ENCODE measurements at places on chromosomes 6 and 20.
A peak's percentile ranks its signal among the peaks of the same experiment; 100 is the strongest.

DNA sequence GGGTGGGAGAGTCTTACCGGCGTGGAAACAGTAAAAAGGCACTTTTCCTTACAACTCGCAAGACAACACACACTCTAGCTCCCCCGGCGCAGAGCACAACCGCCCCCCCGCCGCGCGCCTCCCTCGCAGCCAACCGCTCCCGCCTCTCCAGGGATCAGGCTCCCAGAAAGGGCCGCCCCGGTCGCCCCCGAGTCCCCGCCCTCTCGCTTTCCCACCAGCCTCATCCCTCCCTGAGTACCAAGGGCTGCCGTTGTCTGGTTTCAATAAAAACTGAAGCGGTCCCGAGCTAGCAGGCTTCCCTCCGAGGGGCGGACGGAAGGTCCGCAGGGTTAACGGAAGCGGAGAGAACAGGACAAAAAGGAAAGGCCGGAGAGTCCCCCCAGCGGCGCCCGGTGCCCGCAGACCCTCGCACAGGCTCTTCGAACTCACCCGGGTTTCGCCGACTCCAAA, 804 bp downstream of the ELOVL5 start:
- DNase-seq: peak; percentile 54

DNA sequence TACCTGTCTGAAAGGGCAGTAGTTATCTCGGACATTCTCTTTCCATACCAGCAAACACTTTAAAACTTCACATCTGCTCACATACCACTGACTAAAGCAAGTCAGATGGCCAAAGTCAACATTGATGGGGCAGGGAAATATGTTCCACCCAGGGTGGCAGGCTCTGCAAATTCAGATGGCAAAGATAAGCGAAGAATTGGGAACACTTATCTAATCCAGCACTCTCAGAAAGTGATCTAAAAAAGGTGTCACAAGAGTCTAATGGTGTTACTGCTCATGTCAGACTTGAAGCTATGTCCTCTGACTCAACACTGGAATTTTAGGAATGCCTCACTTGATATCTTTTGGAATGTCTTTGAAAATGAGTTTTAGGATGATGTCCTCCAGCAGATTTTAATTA, 1086.2 kb downstream of the KIF16B start:
- DNase-seq: no peak

DNA sequence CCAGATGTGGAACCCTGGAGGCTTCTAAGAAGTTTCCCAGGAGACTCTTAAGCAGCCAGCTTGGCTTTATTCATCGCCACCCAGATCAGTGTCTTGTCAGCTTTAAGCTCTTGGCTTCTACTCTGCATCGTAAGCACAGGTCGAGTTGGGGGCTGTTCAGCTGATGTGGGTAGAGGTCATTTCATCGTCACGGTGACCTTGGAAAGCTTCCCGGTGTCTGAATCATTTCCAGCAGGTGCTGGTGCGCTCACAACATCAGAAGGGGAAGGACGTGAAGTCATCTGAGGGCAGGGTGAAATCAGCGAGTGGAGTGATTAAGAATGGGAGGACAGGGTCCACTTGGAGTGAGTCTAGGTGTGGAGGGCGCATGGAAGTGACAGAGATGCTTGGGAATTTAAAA, 112.6 kb downstream of the SASH1 start:
- no peak for DNase-seq

GRCh38 chr6:131652472-131652871, 15.4 kb downstream of the ENPP3 start:
- no peak for DNase-seq

DNA sequence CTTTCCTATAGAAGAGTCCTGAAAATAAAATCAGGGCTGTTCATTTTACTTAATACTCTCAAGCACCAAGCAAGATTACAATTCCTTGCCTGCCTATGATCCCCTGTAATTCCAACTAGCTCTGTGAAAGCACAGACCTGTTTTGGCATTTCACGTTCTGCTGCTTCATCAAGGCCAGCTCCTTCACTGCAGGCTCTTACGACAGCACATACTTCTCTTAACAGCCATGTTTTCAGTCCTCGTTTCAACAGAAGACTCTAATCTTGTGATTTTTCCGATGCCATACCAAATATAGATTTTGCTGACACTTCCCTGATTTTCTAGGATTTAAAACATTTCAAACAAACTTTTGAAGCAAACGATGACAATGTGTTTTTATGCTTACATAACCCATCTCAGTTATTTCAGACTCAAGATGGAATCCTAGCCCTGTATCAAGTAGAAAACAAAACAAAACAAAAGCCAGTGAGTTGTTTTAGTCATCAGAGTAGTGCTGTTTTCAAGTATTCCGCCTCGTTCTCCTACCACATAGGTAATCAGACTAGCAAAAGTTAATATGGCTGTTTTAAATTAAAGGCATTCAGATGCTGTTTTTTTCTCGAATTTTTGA, 616.5 kb upstream of the CITED2 start:
- DNase-seq: no peak

DNA sequence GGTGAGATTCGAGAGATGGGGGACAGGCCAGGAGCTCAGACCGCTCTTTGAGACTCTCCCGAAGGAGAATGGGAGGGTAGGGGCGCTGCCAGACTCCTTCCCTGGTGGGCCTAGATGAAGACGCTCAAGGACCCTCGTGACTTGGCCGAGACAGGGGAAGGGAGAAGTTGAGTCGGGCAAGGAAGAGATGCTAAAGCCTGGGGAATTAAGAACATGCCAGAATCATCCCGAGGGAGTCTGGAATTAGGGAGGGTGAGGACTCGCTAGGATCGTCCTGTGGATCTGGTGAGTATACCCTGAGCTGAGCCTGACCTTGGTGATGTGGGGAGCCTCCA, 529 bp downstream of the UBE2C start:
- DNase-seq: no peak

DNA sequence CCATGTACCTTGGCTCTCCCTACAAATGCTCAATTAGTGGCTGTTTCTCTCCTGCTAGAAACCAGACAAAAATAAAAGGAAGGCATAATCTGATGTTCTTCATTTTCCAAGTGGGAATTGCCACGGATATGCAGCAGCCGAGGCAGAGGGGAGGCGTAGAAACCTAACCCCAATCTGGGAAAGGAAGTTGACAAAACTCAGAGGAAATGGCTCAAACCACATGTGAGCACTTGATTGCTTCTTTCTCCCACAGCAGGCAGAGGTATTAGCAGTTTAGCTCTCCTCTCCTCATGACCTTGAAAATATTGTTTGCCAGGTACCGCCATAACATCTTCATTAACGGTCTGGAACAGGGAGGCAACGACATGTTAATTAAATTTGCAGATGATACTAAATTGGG, 3.8 kb upstream of the MLN start:
- DNase-seq: no peak

DNA sequence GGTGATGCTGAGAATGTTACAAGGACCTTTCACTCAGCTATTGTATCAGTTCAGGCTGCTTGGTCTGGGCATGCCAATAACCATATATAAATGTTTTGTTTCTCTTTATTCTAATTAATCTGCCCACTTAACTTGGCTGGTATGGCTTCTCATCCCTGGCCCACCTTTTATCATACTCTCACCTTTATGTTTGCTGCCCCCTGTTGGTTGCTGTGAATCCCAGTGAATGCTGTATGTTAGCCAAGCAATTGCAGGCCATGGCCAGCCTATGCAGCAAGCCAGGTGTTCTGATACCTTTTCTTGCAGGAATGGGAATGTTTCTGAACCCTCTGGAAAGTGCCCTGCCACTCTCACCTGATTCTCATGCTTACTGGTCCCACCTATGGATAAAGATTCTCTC, 54.6 kb downstream of the PCSK2 start:
- DNase-seq: peak; percentile 38

GRCh38 chr20:50442512-50442911, 67.7 kb upstream of the PTPN1 start:
- DNase-seq: no peak

DNA sequence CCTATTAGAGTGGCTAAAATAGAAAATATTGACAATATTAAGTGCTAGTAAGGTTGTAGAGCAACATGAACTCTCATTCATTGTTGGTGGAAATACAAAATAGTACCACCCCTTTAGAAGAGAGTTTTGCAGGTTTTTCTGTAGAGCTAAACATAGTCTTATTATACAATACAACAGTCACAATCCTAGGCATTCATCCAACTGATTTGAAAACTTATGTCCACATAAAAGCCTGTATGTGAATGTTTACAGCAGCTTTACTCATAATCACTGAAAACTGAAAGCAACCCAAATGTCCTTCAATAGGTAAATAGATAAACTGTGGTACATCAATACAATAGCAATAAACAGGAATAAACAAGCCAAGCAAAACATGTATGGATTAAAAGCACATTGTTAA, 162.6 kb upstream of the PRND start:
- no peak for DNase-seq

DNA sequence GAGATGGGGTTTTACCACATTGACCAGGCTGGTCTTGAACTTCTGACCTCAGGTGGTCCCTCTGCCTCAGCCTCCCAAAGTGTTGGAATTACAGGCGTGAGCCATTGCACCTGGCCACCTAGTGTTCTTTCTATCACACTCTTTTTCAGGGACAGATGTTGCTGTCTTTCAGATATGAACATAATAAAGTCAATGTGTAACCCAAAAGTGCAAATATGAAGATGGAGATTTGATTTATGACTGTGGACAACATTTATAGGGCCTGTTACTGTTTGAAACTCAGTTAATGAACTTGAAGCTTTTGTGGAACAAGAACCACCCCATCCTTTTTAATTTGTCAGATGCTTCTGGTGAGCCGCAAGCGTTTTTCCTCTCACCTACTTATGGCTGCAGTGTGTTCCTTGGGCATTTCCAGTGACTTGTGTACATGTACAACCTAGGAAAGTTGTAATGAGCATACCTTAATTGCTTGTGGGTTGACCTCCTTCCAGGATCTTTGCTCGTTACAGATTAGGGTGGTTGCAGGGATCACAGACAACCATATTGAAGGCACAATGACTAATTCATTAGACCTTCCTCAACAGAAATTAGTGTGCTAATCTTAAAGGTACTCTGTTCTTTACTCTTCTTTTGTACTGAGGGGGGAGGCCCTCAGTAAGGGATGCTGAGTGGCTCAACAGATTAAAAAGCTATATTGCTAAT, 6.8 kb downstream of the TBPL1 start:
- no peak for DNase-seq

GRCh38 chr6:17204533-17204932, 76.6 kb upstream of the RBM24 start:
- DNase-seq: no peak

- DNase-seq: peak; percentile 87
These were observed 3.7 kb downstream of the PRSS16 start for GRCh38 chr6:27251112-27251605.

DNA sequence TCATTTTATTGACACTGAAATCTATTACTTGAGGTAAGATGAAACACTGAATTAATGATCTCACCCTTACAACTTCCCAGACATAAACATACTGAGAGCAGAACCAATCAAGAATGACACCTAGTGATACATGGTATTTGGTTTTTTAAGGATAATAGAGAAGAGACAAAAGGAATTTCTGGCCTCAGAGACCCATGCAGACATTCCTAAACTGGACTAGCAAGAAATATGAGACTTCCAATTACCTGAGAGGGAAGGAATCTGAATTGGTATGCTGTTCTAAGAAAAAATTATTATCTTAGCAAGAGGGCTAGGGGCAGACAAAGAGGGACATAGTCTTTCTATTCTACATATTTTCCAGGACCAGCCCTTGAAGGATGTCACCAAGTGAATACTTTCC, 141.1 kb downstream of the BMP5 start:
- DNase-seq: no peak

- DNase-seq: no peak
These were observed 203.9 kb downstream of the PHF3 start for GRCh38 chr6:63839485-63839884.

GRCh38 chr20:50259705-50260478, 69.3 kb downstream of the CEBPB start:
- DNase-seq: no peak

- peak; percentile 71 for DNase-seq
These were observed 5.1 kb upstream of the TCEA2 start for GRCh38 chr20:64057628-64058498.

GRCh38 chr6:46325561-46326530, 155.1 kb upstream of the ENPP5 start:
- no peak for DNase-seq

- DNase-seq: no peak
These were observed 138.4 kb upstream of the TNFAIP3 start for GRCh38 chr6:137728386-137729349.

GRCh38 chr6:122735582-122735981, 43.9 kb upstream of the FABP7 start:
- no peak for DNase-seq

GRCh38 chr20:20741087-20742045, 28.9 kb upstream of the RALGAPA2 start:
- DNase-seq: no peak

DNA sequence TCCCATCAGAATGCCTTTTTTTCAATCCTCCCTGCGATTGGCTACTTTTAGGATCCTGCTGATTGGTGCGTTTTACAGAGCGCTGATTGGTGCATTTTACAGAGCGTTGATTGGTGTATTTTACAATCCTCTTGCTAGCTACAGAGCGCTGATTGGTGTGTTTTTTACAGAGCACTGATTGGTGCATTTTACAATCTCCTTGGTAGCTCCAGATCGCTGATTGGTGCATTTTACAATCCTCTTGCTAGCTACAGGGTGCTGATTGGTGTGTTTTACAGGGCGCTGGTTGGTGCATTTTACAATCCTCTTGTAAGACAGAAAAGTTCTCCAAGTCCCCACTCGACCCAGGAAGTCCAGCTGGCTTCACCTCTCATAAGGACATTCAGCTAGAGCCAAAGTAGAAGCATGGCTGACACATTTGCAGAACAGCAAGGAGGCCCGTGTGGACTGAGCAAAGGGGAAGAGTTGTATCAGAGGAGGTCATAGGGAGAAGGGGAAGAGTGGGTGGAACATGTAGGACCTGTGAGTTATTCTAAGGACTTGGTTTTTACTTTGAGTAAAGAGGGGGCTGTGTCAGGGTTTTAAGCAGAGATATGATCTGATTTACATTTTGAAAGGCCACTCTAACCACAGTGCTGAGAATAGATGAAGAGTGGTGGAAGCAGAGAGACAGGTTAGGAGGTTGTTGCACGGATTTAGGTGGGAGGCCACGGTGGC, 2.6 kb downstream of the ALDH5A1 start:
- DNase-seq: no peak

DNA sequence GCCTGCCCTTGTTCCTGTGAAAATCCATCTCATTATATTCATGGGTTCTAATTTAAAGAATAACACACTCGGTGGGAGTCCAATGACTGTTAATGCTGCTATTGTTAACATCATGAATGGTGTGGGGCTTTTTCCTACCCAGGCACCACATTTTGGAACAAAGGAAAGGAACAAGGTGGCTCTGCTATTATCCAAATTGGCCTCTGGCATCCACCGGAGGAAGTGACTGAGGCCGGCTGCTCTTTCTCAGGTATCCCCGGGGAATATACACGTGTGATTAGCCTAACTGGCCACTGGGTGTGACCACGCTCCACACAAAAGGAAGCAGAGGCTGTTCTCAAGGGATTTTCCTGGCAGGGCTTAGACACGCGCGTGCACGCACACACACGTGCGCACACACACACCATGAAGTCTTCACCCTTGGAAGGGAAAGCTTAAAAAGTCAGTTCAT, 601.2 kb upstream of the ARID1B start:
- DNase-seq: peak; percentile 67

All from SW480 (cell line).